ENCODE measurements at places on chromosomes 2 and 18. TPM values are rescaled to one million over a fixed set of nuclear protein-coding genes. Genes with fewer than 3 reads are reported as not detected.

- peak; percentile 52 for DNase-seq
Observed at GRCh38 chr2:202635428-202636212, 851 bp downstream of the FAM117B start.

DNA sequence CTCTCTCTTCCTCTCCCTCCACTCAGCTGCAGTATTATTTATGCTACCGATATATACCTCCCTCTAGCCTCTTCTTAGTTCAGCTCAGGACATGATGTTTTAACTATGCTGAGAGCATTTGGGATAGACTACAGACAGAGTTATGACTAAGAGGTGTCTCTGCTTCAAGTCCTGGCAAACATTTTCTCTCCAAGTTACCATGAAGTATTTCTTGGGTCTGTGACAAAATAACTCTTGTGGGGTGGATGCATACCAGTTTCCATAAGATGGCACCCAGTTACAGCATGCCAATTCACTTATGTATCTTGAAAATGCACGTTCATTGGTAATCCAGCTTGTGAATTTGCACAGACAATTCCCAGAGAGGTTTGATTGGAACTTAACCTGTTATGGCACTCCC lies 737.6 kb downstream of the SLC4A3 start:
- no peak for DNase-seq

- no peak for DNase-seq
Observed at GRCh38 chr18:28794459-28795245, 617.7 kb upstream of the CDH2 start.

GRCh38 chr2:71901466-71901865 lies 246.2 kb downstream of the CYP26B1 start:
- DNase-seq = no peak

GRCh38 chr18:76610933-76611749 lies 116.1 kb upstream of the ZNF516 start:
- DNase-seq = no peak

GRCh38 chr2:54409752-54410151 lies 46.4 kb upstream of the SPTBN1 start:
- no peak for DNase-seq

UGP2 gene
- polyA plus RNA-seq = 134 TPM

PARD6G gene
- polyA plus RNA-seq = 5.9 TPM

FOXD4L1 gene
- polyA plus RNA-seq = 0.03 TPM
